Stimulated activated CD8-positive, alpha-beta memory T cell treated with anti-CD3 and anti-CD28 coated beads, Interleukin-4, amount 100 ng/mL, for 1 hour (primary cell): ENCODE measurements at places on chromosomes 1 and 21.

- DNase-seq = no peak
These were observed 37.1 kb downstream of the C21orf91 start for GRCh38 chr21:17782051-17782450.

GRCh38 chr1:33180226-33180910 lies 1.5 kb downstream of the TRIM62 start:
- no peak for DNase-seq

DNA sequence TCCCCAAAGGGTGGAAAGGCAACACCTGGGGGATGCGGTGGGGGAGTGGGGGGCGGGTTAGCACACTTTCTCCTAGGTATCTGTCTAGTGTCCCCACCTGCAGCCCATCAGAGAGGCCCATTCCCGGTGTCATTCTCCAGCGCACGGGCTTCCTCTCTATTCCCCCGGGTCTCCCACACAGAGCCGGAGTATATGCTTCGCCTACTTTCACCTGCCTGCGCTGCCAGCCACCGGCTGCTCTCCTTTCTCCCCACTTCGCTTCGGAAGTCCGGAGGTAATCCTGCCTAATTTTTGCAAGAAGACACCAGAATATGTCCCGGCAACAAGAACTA lies 852 bp downstream of the RGS7 start:
- no peak for DNase-seq

DNA sequence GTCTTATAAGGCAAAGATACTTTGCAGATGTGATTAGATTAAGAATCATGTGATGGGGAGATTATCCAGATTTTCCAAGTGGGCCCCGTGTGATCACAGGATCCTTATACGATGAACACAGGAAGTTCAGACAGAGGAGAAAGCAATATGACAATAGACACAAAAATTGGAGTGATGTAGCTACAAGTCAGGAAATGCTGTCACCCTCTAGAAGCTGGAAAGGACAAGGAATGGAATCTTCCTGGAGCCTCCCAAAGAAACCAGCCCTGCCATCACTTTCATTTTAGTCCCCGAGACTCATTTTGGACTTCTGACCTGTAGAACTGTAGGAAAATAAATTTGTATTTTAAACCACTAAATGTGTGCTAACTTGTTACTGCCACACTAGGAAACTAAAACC lies 61.9 kb upstream of the C1orf21 start:
- no peak for DNase-seq

DNA sequence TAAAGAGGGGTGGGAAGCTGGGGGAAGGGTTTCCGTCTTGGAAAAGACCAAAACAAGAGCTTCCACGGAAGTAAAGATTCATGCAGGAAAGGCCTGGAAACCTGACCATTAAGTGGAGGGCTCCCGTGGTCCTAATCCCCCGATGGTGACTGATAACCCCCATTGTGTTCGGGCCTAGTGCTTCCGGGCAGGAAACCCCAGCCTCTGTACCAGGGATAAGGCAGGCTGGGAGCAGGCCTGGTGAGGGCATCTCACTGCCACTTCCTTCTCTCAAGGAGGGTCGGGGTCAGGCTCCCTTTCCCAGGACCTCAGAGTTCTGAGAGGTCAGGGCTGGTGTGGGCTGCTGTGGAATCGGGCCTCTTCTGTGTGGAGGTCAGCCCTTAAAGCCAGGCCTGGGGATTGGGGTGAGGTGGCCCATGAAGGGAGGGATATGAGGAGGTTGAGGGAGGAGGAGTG lies 136.9 kb downstream of the CDC7 start:
- no peak for DNase-seq

- DNase-seq = no peak
These were observed 7.7 kb downstream of the ADAMTS1 start for GRCh38 chr21:26837539-26837938.

GRCh38 chr1:235571482-235571881 lies 67.2 kb upstream of the B3GALNT2 start:
- DNase-seq = no peak

DNA sequence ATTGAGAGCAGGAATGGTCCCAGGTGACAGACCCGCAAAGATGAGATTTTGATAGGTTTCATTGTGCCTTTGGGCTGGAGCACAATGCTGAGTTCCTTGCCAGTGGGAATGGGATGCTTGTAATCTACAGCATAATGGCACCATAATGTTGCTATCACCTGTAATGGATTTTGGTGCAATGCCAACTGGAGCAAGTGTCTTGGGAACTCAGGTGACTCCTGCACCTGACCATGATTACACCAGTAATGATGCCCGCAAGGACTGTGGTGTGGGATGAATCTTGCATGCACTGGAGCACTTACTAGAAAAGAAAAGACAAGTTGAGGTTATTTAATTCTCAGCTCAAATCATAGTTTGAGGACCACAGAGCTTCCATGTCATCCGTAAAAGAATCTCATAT lies 96.7 kb downstream of the PTPRU start:
- DNase-seq = no peak

DNA sequence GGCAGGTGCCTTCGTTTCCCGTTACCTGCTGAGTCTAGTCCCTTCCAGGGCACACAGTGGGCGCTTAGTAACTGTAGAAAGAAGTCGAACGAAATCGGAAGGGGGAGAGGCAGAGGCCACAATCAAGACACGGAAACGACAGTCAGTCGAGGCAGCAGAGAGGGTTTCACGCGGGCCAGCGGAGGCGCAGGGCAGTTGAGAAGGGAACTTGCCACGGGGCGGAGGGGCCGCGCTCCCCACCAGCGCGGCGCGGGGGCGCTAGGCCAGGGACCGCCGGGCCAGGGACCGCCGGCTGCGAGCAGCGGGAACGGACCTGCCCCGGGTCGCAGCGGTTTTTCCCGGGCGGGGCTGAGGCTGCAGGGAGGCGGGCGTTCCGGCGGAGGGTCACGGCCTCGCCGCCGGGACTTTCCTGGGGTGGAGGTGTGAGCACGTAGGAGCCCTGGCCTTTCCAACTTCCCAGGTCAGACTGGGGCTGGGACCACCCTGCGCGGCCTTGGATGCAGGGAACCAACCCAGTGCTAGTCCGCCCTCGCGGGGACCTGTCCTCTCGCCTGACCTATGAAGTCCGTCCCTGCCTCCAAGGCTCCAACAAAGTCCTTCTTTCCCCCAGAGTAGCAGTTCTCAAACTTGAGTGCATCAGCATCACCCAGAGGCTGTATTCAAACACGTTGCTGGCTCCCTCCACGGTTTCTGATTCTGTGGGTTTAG lies 150.1 kb upstream of the FGGY start:
- DNase-seq = peak; percentile 8

DNA sequence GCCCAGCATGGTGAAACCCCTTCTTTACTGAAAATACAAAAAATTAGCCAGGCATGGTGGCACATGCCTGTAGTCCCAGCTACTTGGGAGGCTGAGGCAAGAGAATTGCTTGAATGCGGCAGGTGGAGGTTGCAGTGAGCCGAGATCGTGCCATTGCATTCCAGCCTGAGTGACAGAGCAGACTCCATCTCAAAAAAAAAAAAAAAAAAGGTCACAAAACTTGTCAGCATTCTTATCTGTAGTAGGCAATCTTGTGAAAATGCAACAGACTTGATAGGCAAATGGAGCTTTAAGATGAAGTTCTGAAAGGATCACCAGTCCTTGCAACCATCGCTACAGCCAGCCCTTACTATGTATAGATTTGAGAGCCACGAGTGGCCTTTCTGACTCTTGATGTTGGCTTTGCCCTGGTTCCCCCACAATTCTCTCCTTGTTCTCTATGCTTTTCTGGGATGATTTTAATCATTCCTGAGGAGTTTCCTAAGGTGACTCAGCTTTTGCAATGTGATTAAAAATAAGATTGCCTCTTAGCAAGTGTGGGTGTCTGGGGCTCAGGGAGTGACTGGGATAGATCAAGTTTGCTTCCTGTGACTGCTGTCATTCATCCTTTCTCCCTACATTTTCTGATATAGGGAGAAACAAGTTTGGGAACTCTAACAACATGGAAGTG lies 7.1 kb upstream of the MAP1LC3C start:
- DNase-seq = no peak
